ENCODE measurements at places on chromosomes 1 and 21.

DNA sequence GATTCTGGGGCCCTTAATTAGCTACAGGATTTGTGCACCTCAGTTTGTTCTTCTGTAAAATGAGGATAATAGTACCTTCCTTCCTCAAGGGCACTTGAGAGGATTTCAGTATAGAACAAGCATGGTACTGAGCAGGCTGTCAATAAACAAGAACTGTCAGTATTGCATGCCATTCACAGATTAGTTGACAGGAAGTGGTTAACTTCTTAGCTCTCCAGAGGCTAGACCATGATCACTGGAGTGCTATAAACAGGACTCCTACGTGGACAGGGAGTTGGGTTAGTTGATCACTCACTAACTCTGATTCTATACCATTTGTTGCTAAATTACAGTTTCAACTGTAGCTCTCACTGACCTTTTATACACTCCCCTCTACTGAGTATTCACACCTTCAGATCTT, 126.2 kb upstream of the DAB1 start:
- DNase-seq: no peak

DNA sequence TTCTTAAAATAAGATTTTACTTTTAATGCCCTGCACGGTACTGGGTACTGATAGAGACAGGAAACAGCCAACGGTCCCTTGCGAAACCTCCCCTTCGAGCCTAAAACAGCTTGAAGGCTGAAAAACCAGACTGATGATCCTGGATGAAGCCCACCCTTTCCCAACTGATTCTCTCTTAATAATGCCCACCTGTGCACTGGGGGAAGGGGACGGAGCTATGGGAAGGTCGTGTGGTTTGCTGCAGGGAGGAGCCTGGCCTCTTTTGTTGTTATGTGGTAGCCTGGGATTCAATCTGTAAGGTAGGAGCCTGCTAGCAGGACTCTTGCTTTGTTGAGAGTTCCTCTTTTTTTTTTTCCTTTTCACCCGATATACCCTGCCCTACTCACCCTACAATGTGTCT, 25.6 kb downstream of the SAMSN1 start:
- DNase-seq: no peak

DNA sequence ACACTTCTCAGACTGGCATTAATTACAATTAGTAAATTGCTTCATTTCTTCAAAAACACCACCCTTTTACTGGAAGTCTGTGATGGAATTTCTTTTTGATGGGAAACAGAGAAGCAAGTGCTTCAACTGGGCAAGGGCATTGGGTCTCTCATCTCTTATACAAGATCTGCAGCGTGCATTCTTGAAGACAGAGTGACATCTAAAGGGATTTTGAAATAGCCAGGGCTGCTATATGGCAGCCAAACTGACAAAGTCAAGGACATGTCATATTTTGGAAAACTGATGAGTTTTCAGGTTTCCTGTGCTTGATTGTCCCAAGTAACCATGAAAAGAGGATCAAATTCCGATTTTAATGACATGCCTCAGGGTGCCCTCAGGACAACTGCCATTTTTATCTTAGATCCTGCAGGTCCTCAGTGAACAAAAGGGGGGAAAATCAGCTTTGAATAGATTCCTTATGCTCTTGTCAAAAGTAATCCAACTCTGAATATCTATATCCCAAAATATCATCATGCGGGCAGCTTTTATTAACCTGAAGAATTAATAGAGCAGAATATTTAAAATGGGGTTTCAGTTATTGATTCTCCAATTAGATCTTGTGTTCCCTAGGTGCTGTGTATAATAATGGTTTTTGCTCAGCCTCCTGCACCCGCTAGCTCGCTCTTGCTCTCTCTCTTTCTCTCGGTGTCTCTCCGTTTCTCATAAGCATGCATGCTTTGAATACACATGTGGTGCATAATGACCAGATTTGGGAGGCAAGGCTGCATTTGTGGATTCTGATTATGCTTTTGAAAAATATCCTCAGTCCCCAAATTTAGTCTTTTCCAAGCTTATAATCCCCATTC, 221.8 kb downstream of the TTLL7 start:
- no peak for DNase-seq

GRCh38 chr1:24384251-24385090, 29.1 kb downstream of the STPG1 start:
- DNase-seq: no peak

- no peak for DNase-seq
Observed at GRCh38 chr1:63732666-63733065, 41.2 kb upstream of the ROR1 start.

- DNase-seq: peak; percentile 32
Observed at GRCh38 chr1:51192213-51192843, 43.7 kb upstream of the RNF11 start.

- no peak for DNase-seq
Observed at GRCh38 chr1:64356636-64357256, 113.2 kb upstream of the CACHD1 start.

DNA sequence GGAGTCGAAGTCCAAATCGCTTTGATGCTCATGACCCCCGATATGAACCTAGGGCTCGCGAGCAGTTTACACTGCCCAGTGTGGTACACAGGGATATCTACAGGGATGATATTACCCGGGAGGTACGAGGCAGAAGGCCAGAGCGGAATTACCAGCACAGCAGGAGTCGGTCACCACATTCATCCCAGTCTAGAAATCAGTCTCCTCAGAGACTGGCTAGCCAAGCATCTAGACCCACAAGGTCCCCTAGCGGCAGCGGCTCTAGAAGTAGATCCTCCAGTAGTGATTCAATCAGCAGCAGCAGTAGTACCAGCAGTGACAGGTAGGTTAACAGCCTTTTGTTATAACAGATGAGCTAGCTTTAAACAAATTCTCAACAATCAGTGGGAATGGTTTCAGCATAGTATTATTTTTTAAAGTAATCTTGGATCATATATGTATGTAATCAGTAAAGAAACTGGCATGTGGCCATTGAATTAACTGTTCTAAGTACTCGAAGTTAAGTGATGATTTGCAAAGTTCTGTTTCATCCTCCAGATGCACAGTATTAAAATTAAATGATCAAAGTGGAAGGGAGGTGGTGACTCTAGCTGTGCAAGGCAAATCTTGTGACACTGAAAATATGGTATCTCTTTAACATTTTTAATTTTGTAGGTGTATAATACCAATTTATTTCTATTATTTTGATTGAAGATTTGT, 29.0 kb downstream of the SPEN start:
- peak; percentile 33 for DNase-seq

GRCh38 chr1:220341126-220341525, 68.9 kb upstream of the RAB3GAP2 start:
- no peak for DNase-seq

- no peak for DNase-seq
Observed at GRCh38 chr1:78911956-78912880, 94.3 kb downstream of the ADGRL4 start.

DNA sequence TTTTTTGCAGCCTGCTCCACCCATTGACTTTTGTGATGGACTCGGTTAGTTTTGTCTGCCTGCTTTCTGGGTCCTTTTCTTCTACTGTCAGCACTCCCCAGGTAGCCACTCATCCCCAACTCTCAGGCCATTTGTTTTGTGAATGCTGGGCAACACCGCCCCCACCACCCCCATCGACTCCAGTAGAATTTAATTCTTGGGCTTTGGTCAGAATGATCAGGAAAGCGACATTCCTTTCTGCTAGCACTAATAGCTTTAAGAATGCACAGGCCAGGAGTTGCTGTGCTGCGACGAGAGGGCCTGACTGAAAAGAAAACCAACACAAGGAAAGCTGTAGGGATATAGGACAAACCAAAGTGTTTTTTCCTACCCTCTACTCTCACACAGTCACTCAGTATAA, 144.4 kb downstream of the CDC7 start:
- no peak for DNase-seq

DNA sequence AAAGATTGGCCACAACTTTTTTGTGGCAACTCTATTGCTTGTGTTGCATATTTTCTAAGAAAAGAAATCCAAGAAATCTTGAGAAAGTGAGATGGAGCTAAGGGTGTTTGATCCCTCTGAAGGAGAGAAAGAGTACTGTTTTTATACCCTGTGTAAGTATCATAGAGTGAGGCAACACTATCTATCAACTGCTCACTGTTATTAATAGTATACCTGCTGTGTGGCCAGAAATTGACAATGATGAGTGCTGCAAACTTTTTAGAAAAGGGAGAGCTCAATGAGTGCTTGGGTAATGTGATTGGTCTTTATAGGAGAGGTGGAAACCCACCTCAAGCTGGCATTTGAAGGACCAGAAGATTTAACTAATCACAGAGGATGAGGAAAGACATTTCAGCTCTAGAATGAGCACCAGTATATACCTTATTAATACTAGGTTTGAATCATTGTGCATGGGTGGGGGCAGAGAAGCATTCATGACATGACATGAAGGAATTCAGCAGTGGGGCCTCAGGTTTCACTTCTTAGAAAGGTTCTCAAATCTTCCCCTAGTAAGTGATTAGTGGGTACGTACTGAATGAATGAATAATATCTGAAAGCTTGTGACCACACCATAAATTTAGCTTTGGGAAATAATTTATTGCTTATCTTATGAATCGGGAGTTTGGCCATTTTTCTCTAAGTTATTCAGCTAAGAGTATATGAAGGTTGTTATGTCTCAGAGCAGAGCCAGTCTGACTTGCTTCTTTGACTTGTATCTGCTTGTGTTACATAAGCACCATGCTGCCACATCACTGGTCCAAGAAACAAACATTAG, 169.2 kb upstream of the SGIP1 start:
- no peak for DNase-seq

DNA sequence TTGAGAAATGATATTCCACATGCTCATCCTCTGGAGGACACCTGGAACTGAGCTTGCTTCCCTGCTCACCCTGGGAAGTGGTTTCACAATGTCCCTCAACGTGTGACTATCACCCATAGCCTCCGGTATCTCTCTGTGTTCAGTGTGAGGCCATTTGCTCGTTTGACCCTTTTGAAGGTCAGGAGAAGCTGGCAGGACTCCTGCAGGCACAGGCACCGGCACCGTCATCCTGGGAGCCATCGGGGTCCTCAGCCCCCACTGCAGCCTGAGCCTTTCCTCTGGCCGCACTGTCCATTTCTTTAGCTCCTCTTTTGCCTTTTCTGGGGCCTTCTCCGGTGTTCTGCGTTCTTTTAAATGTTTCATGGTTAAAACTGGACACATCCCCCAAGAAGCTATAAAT, 159.6 kb upstream of the COL6A1 start:
- DNase-seq: no peak

- DNase-seq: no peak
Observed at GRCh38 chr1:80962564-80962963, 838.2 kb upstream of the ADGRL2 start.

DNA sequence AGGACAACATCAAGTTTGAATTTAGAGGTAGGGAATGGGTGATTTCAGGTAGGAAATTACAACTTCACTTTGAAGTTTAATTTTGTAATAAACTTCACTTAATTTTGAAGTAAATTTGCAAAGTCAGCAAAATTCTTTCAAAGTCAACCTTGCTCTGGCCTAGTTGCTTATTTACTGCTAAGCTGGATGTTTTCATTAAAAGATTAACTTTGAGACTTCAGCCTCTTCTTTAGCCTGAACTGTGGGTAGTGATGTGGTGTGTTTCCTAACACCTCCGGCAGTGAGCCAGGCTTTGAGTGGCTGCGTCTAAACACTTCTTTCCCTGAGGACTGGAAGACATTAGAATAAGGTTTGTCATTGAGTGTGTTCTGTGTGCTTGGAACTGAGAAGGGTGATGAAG, at the start of gene HAO2:
TSS of gene HAO2 (plus strand) at position 232 of the 400 bp plus-strand sequence. CDS start 12,301 bp downstream, outside the sequence.
- no peak for DNase-seq

DNA sequence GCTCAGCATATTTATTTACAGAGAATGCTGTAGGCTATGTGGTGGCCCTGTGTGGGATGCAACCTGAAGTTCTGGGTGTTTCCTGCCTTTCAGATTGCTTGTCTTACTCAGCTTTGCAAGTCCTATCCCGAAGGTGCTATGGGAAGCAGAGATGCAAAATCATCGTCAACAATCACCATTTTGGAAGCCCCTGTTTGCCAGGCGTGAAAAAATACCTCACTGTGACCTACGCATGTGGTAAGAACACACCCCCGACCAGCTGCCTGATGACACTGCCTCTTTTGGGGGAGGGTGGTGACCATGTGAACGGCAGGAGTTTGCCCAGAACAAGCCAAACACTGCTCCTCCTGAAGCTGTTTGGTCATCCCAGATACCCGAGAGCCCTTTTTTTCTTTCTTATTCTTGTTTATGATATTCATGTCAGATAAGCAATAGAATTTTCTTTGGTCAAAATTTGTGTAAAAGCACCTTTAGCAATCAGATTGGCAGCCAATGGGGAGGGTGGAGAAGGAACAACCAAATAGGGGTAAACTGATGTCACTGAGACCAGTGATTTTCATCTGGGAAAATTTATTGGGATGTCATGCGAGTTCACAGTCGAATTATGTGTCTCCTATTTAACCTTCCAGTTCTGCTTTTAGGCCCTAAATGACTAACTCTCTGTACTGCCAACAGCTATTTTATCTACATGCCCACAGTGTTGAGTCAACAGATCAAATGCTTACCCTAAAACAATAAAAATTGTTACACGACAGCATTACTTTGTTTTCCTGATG, 82.6 kb downstream of the EVA1C start:
- no peak for DNase-seq

DNA sequence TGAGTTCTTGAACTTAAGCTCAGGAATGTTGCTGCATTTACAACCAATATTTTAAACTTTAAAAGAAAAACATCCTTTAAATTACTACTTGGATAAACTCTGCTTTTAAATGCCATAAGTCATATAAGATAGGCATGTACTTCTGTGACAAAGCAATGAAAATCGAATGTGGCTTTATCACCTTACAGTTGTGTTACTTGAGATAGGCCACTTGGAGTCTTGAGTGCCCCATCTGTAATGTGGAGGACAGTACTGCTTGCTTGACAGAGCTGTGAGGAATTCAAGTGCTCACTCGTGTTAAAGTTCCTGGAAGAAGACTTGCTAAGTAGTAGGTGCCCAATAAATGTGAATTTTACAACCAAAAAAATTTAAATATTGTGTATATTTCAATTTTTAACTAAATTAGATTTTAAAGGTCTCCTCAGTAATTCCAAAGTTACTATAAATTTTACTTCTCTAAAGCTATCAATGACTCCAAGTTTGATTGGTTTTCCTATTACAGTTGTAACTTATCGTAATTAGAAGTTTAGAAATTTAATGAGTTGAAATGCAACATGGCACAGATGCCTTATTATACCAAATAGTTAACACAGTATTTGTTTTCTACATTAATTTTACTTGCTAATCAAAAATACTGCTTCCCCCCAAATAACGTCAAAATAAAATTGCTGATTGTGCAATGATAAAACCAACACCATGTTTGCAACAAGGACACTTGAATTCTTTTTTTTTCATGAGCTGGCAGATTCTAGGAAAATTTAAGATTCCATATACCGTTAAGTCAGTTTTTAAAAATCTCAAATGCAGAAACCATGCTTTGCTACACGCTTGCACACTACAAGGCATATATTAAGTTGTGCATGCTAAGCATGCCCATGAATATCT, 21.8 kb downstream of the PSMB2 start:
- no peak for DNase-seq

GRCh38 chr1:219266524-219266923, 92.8 kb downstream of the LYPLAL1 start:
- DNase-seq: no peak

- DNase-seq: no peak
Observed at GRCh38 chr1:154553056-154554030, 5.1 kb downstream of the UBE2Q1 start.
